ENCODE measurements at places on chromosomes 16 and 17. TPM values are rescaled to one million over a fixed set of nuclear protein-coding genes. Genes with fewer than 3 reads are reported as not detected.
A peak's percentile ranks its signal among the peaks of the same experiment; 100 is the strongest.

Gene FOXF1
- not detected for total RNA-seq

Gene EVI2A
- not detected for total RNA-seq

Gene ADAM11
- total RNA-seq = 1.3 TPM

Gene KLHL10
- 0.29 TPM for total RNA-seq

Gene KCNJ18
- total RNA-seq = not detected

Gene EME1
- total RNA-seq = 18.8 TPM

Gene ZBTB4
- 7.2 TPM for total RNA-seq

Gene NEUROD2
- not detected for total RNA-seq

Gene TRPV2
- 14.2 TPM for total RNA-seq

Gene RIPOR1
- total RNA-seq = 1.3 TPM

Gene TMED6
- total RNA-seq = not detected

Gene TBX6
- total RNA-seq = 1.8 TPM

GRCh38 chr16:87897521-87898505, 28.5 kb upstream of the SLC7A5 start:
- no peak for DNase-seq

GRCh38 chr16:67528870-67529581, 397 bp downstream of the RIPOR1 start:
- DNase-seq = no peak

DNA sequence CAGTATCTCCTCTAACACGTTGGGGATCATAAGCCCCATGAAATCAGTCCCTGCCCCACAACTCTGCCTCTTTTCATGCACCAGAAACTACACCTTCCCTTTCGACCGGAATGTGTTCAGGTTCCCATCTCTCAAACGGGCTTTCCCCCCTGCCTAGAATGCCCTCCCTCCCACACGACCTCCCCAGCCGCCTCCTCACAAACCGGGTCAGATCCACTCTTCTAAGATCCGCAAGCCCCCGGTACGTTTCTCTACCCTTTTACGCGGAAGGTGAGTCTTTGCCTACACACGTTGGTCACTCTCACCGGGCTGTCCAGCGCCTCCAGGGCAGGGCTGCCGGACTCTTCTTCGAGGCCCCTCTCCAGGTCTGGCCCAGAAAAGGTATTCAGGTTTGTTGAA, 708 bp downstream of the DHX33 start:
- peak; percentile 66 for DNase-seq

GRCh38 chr16:86555704-86556075, 655 bp upstream of the MTHFSD start:
- no peak for DNase-seq

DNA sequence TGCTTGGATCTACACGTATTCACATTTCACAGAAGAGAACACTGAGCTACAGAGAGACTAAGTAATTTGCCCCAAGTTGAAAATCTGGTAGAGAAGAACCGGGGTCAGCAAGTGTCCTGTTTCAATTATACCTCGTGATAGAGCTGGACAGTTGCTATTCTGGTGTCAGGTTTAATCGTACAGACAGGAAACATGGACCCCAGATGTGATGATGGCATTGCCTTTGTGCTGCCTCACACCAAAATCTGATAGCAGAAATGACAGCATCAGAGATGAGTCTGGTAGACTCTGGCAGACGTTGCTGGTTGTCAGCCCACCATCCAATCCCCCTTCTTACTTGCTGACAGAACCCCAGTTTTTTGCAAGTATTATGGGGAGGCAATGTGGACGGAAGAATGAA, 112.1 kb upstream of the FOXF1 start:
- no peak for DNase-seq

- no peak for DNase-seq
These were observed 40.8 kb downstream of the SCNN1G start for GRCh38 chr16:23223368-23223767.

- DNase-seq = no peak
These were observed 61.6 kb downstream of the HSD17B2 start for GRCh38 chr16:82096641-82097040.

GRCh38 chr16:28112908-28113307, 49.4 kb upstream of the GSG1L start:
- no peak for DNase-seq

- peak; percentile 41 for DNase-seq
These were observed 3.5 kb downstream of the CTRL start for GRCh38 chr16:67928147-67928546.

- DNase-seq = no peak
These were observed 786 bp downstream of the TMC7 start for GRCh38 chr16:18984435-18985005.

DNA sequence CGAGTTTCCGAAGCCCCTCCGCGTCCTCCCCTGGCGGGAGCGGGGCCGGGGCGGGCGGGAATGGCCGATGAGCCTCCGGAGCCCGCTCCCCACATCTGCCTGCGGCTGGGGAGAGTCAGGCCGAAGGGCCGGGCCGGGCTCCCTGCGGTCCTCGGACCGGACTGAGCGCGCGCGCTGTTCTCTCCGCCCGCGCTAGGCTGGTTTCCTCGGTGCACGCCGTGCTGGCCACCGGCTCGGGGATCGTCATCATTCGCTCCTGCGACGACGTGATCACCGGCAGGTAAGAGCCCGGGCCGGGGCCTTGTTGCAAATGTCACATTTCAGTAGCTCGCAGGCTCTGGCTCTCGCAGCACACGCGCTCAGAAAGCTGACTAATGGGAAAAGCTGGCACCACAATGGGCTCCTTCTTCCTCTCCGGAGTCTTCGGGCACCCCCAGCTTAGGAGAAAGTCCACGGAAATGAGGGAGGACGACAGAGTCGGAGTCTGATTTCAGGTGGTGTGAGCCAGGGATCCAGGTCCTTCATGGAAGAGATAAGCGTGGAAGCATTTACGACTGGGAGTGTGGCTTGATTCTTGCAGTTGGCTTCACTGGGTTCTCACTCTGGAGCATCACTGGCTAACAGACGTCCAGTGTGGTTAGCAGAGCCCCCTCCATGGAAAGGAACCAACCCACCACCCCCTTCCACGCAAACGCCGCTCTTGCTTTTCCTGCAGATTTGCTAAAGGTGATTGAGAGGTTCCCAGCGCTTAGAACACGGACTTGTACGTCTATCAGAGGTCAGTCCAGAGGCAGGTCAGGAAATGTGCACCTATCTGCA, 715 bp downstream of the TLCD3A start:
- DNase-seq = peak; percentile 73

GRCh38 chr17:40839194-40839593, 16.8 kb upstream of the KRT10 start:
- no peak for DNase-seq

DNA sequence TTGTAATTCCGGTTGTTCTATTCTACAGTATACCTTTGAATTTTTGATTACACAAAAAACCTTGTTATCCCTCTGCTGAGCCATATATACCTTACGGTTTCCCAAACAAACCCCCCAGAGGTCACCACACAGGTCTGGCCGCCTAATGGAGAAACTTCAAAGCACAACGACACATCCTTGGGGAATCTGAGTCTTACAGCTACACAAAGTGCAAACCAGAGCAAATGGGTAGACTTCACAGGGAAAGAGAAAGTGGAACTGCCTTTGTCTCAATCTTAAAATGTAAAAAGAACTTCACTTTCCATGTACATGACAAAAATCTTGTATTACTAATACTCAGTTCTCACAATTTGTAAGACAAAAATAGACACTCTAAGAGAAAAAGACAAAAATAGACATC, 2.7 kb downstream of the FBXO31 start:
- peak; percentile 31 for DNase-seq

DNA sequence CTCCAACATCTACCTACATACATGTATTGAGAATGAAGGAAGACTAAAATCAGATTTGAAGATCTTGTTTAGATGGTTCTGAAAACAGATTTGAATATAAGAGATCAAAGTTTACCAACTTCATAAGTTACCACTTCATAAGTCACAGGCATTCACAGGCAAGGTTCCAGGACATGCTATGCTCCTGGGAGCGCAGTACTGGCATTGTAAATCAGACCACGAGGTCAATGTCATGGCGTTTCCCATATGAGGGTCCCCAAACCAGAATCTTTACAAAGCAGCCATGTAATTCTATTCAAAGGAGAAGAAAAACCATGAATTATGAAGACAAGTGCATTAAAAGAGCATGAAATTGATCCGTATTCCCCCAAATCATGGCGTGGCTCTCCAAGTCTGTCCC, 3.0 kb downstream of the CDH11 start:
- no peak for DNase-seq

Data from Karpas-422 (cell line).